ENCODE measurements at places on chromosomes 7 and 10.
A peak's percentile ranks its signal among the peaks of the same experiment; 100 is the strongest.

- no peak for DNase-seq
Observed at GRCh38 chr7:150358433-150358832, 10.2 kb upstream of the REPIN1 start.

- DNase-seq: peak; percentile 84
Observed at GRCh38 chr7:114084472-114085312, 165.9 kb upstream of the PPP1R3A start.

DNA sequence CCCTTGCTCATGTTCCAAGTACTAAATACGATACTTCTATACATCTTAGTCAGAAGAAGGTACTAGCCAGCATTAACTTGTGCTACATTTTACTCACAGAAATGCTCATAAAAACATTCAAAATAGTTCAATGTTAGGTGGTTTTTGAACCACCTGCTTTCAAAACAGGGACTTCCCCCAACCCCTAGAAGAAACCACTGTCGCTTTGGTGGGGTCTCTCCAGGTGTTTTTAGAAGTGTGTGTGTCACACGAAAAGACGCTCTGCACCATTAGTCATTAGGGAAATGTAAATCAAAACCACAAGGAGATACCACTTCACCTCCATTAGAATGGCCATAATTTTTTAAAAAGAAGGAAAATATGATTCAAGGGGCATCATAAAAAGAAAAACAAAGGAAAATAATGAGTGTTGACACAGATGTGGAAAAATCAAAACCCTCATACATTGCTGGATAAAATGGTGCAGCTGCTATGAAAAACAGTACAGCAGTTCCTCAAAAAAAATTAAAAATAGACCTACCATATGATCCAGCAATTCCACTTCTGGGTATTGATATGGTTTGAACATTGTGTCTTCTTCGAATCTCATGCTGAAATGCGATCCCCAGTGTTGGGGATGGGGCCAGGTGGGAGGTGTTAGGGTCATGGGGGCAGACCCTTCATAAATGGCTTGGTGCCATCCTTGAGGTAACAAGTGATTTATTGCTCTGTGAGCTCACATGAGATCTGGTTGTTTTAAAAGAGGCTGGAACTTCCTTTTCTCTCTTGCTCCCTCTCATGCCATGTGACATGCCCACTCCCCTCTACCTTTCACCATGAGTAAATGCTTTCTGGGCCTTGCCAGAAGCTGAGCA is 74.2 kb downstream of the MALSU1 start:
- peak; percentile 15 for DNase-seq

GRCh38 chr10:103198648-103199047 is 5.6 kb upstream of the NT5C2 start:
- no peak for DNase-seq

GRCh38 chr7:157759246-157759805 is 422.5 kb downstream of the DNAJB6 start:
- DNase-seq: no peak

- DNase-seq: no peak
Observed at GRCh38 chr10:101683276-101683675, 11.7 kb downstream of the FBXW4 start.

DNA sequence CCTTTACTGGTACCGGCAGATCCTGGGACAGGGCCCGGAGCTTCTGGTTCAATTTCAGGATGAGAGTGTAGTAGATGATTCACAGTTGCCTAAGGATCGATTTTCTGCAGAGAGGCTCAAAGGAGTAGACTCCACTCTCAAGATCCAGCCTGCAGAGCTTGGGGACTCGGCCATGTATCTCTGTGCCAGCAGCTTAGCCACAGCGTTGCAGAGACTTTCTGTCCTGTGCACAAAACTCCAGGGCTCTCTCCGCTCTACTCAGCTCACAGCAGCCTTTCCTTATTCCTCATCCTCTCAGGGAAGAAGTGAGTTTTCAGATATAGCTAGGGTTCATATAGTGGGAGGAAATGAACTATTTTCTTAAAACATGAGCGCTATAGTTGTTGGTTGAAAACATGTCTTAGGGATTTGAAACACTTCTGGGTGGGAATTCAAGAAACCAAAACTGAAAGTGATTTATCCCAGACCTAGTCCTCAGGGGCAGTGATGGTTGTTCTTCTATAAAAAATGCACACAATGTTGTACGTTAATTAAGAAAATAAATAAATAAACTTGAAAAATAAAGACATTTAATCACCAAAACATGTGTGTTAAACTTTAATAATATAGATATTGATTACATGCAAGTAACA is 150.2 kb upstream of the PRSS58 start:
- no peak for DNase-seq

- no peak for DNase-seq
Observed at GRCh38 chr10:131851346-131851745, 49.5 kb upstream of the PPP2R2D start.

DNA sequence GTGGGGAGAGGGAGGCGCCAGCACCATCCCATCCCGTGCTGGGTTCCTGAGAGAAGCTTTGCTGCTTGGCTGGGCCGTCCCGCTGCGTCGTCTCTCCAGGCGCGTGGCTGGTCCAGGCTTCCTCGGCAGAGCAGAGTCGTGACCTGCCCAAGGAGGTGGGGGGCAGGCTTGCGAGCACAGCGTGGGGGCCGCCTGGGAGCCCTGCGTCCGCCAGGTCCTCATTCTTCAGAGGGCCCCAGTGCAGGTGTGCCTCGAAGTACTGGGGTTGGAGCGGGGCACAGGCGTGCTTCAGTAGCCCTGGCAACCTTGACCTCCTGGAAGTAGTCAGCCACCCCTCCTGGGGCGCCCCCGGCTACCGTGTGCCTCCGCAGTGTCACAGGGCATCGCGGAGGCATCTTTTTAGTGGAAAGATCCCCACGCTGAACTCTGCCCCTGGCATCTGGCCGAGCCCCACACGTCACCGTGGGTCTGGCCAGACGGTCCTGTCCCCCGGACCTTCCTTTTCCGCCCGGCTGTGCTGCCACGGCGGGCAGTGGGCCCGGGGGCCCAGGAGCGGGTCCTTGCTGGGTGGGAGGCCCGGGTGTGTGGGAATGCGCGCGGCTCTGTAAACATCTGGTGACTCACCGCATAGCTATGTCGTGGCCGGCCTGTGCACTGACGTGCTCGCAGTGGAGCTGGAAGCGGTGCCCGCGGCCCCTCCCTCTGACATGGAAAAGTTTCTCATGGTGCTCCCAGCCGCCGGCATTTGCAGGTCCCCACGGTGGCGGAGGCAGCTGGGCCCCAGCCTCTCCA is 6.4 kb downstream of the MAFK start:
- DNase-seq: peak; percentile 96

GRCh38 chr7:85829817-85830432 is 643.1 kb upstream of the SEMA3D start:
- DNase-seq: no peak

DNA sequence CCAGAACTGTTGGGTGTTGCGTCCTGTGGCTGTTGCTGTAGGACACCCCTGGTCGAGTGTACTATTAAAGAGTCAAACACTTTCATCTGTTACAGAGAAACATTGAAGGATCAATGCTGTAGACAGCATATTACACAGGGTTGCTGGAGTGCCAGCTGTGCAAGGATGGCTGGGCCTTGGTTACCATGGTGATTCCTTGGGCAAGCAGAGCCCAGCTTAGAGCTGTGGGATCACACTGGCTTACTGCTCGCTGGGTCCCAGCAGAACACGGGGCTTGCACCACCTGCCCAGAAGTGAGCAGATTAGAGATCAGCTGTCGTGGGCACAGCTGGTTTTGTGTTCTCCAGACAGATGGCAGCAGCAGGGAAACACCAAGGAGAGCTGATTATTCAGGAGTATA is 76.0 kb downstream of the GPR141 start:
- DNase-seq: no peak

DNA sequence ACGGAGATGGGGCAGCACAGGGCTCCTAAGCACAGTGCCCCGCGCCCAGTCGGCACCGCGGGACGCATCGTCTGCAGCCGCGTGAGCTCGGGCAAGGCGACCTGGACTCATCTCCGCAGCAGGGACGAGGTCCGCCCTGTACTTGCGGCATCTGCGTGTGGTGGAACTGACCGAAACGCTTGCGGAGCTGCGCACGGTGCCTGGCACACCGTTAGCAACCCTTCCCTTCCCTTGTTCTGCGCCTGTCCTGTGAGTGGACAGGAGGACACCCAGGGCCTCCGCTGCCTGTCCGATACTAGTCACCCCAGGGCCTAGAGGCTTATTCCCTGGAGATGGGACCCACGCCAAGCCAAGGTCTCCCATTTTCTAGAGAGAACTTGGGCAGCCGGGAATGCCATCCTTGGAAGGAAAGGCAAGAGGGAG is 98.5 kb downstream of the WDR11 start:
- DNase-seq: no peak

All from large intestine (tissue), 12 donors.